ENCODE measurements at places on chromosomes 12 and 14.
A peak's percentile ranks its signal among the peaks of the same experiment; 100 is the strongest.

DNA sequence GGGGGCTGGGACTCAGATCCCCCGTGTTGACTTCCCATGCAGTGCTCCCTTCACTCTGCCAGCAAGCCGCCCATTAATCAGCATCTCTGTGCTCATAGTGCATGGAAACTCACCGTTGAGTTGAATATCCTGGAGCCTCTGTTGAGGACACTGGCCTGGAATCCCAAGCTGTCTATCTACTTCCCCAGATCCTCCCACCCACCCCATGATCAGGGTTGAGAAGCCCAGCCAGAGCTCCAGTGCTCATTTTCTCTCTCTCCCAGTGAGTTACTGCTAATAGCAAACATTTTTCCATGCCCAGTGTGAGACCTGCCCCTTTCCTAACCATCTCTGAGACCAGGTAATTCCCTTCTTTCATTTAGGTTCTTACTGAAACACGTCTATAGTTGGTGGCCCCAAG, 88.2 kb downstream of the SLC24A4 start:
- no peak for DNase-seq

DNA sequence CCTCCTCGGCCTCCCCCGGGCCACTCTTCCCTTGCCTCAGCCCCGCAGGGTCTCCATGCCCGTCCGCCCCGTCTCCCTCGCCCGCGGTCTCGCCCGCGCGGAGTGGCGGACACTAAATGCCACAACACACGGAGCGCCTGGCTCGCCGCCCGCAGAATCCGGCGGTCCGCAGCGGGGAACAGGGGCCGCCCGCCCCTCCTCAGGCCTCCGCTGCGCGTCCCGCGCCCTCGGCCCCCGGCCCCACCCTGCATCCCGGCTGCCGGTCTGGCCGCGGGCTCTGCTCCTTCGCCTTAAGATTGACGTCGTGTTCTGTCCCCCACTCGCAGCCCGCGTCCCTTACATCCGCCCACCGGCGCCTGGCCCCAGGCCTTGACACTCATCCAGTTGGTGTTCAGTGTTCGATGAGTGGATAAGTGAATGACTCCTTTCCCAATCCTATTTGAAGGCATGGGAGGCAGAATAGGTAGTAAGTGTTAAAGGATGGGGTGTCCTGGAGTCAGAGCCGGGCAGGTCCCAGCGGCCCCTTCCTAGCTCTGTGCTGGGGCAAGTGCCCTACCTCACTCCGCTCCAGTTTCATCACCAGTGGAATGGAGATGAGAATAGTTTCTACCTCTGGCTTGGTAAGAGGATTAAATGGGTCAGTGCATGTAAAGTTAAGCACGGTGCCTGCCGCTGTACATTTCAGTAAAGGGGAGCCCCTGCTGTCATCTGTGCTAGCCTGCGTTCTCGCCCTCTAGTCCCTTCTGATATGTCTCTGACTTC, 622 bp downstream of the TECPR2 start:
- peak; percentile 38 for DNase-seq

- DNase-seq = no peak
These were observed 42.5 kb upstream of the HSP90B1 start for GRCh38 chr12:103887738-103888137.

DNA sequence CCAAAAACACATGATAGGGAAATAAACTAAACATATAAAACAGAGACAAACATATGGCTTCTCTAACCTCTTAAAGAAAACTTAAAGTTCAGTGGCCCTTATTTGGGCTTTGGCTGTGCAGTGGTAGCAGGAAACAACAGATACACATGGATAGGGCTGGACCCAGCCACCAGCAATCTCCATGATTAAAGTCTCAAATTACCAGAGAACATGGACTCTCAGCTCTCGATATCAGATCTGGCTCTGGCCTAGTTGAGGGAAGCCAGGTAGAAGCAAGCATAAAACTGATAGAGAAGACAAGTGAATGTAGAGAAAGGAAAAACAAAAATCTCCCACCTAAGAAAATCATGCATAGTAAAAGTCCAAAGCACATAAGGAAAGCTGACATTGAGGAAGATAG, 164.8 kb downstream of the ITPR2 start:
- DNase-seq = no peak

GRCh38 chr12:508145-508544, 48.4 kb downstream of the B4GALNT3 start:
- DNase-seq = no peak

- DNase-seq = no peak
These were observed 16.2 kb upstream of the STON2 start for GRCh38 chr14:81416194-81416952.

DNA sequence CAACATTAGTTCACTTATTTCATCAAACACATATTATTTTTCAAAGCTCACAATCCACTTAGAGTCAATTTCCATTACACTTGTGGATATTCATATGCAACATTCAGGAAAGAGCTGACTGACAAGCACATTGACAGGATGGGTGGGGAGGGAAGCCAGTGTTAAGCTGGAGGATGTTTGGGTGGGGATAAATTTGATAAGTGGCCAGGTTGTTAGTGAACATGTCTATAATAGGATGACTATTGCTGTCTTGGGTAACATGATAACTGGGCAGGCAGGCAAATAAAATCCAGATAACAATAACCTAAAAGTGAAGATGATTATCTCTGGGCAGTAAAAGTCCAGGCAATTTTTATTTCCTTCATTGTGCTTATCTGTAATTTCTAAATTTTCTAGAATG, 73.8 kb upstream of the OSBPL8 start:
- no peak for DNase-seq

All from GM12865 (cell line).